Stimulated activated CD8-positive, alpha-beta memory T cell treated with anti-CD3 and anti-CD28 coated beads, Interleukin-4, amount 100 ng/mL, for 1 hour (primary cell): ENCODE measurements at places on chromosomes 5 and 9.

- no peak for DNase-seq
Observed at GRCh38 chr5:14954616-14955343, 83.2 kb upstream of the ANKH start.

- no peak for DNase-seq
Observed at GRCh38 chr5:61251874-61252642, 80.0 kb upstream of the ZSWIM6 start.

DNA sequence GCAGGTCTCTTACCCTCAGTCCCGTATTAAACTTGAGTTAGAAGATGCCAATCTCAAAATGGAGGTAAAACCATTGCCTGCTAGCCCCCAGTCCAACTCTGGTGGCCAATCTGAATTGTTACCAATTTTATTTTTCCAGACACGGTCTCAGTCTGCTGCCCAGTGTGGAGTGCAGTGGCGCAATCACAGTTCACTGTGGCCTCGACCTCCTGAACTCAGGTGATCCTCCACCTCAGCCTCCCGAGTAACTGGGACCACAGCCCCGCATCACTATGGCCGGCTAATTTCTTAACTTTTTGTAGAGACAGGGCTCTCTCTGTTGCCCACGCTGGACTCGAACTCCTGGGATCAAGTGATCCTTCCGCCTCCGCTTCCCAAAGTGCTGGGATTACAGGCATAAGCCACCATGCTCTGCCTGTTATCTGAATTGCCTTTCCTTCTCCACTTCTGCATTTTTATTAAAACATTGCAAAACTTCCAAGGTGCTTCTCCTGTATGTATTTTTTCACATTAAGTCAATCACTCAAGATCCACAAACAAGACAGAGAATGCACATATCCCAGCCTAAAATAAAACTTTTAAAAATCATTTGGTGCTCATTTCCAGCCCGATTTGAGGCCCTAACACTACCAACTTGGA, 2.3 kb downstream of the FANCC start:
- no peak for DNase-seq

- no peak for DNase-seq
Observed at GRCh38 chr9:96596601-96597111, 23.0 kb downstream of the CDC14B start.

DNA sequence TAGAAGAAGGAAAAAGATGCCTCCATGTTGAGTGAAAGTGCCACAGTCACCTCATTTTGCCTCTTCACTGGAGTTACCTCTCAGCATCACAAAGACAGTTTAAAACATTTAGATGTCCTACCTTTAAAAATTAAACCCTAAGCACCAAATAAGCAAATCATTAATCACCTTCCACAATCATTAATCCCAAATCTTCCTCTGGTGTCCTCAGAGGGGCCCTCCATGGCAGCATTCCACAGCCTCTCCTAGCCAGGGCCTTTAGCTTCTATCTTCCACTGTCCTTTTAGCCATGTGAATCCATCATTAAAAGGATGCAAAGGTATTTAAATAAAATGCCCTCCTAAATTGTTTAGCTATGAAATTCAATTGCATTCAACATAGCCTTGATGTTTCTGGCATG, 310.8 kb downstream of the PDE4D start:
- no peak for DNase-seq

DNA sequence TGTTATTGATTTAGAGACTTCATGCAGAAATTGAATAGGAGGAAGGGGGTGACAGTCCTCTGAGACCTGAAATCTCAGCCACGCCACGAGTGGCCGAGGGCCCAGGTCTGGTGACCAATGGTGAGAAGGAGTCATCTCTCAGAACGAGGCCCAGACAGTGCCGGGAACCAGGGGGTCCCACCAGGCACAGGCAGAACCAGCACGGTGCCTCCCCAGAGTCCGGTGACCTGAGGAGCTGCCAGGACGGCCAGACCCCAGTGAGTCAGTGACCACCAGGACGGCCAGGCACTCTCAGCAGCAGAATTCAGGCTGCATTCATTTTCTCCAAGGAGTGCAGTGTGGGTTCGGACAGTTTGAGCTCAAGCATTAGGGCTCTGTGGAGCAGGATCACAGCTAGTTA, 43.8 kb upstream of the NKD2 start:
- no peak for DNase-seq

DNA sequence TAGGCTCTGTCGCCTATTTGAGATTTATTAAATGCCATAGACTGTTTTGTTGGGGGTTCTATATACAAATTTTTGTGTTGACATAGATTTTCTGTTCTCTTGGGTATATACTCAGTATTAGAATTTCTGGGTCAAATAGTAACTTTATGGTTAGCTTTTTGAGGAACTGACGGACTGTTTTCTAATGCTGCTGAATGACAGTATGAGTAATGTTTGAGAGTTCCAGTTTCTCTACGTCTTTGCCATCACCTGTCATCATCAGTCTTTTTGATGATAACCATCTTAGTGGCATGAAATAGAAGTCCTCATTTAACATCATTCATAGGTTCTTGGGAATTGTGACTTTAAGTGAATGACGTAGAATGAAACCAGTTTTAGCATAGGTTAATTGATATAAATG, 60.1 kb downstream of the CCDC171 start:
- DNase-seq, result no peak
